DND-41 (cell line): ENCODE measurements at places on chromosomes 4 and X.

- no peak for DNase-seq
- no peaks in the 10 kb centered on the region for H3K36me3 ChIP-seq
- H3K4me1 ChIP-seq, result no peaks in the 10 kb centered on the region
Observed at GRCh38 chr4:106607558-106607957, 239.0 kb upstream of the GIMD1 start.

GRCh38 chrX:112668476-112669409 is 11.0 kb downstream of the LHFPL1 start:
- no peaks in the 10 kb centered on the region for H3K36me3 ChIP-seq
- no peak overlapping the region for H3K4me3 ChIP-seq
- DNase-seq, result no peak

GRCh38 chr4:89284020-89284424 is 23.6 kb downstream of the GPRIN3 start:
- no peaks in the 10 kb centered on the region for H3K4me1 ChIP-seq
- no peak for DNase-seq
- no peak overlapping the region for H3K27ac ChIP-seq
- H3K27me3 ChIP-seq, result no peaks in the 10 kb centered on the region
- no peaks in the 10 kb centered on the region for H3K36me3 ChIP-seq
- H3K4me3 ChIP-seq, result no peak overlapping the region

DNA sequence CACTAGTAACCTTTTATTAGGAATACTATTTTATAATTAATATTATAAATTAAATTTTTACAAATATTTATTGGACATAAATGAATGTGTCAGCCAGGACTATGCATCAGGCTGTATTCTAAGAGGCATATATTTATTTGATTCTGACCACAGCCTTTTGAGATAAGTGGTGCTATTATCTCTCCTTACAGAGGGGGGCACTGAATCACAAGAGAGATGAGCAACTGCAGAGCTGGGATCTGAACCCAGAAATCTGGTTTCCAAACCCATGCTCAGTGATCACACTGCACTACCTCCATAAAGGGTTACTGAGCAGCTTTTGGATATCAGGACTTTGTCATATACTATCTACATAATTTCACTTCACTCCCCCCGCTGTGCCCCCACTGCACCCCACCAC is 322.0 kb downstream of the TMA16 start:
- H3K36me3 ChIP-seq, result no peaks in the 10 kb centered on the region
- no peak overlapping the region for H3K27ac ChIP-seq
- H3K4me1 ChIP-seq, result no peaks in the 10 kb centered on the region
- DNase-seq, result no peak
- H3K27me3 ChIP-seq, result no peaks in the 10 kb centered on the region

DNA sequence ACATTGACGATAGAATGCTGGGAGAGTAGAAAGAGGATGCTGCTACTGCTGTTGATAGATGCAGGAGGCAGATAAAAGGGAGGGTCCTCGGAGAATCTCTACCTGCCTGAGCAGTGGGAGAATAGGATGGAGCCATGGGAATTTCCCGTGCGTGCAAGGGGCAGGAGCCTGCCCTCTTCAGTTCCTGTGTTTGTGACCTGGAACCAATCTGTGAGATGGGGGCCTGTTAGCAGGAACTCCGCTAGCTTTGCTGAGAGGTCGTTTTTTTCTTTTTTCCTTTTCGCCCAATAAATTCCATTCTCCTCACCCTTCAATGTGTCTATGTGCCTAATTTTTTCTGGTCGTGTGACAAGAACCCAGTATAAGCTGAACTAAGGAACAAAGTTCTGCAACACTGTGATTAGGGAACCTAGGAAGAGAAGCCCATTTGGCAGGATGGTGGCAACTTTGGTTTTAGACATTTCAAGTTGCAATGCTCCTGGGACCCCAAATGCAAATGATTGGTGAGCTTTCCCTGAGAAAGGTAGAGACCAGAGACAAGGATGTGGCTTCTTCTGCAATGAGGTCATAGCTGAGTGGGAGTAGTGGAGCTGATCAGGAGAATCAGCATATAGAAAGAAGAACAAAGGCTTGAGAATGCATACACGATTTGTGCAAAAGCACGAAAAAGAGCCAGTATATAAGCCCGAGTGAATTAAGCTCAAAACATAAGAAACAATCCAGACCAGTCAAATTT is 23.9 kb downstream of the SLC39A8 start:
- no peak for DNase-seq
- no peaks in the 10 kb centered on the region for H3K36me3 ChIP-seq
- no peak overlapping the region for H3K4me3 ChIP-seq
- H3K27ac ChIP-seq, result no peak overlapping the region

DNA sequence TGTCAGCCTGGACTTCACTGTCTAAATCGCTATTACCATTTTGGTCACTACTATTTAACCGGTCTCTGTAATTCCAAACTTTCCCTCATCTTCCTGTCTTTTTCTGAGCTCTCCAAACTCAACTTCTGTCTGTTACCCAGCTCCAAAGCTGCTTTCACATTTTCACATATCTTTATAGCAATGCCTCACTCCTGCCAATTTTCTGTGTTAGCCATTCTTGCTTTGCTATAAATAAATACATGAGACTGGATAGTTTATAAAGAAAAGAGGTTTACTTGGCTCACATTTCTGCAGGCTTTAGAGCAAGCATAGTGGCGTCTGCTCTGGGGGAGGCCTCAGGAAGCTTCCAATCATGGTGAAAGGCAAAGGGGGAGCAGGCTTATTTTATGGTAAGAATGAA is 368.3 kb upstream of the GNPDA2 start:
- H3K4me1 ChIP-seq, result no peaks in the 10 kb centered on the region
- no peak overlapping the region for H3K27ac ChIP-seq
- H3K36me3 ChIP-seq, result no peaks in the 10 kb centered on the region

GRCh38 chr4:120709991-120710390 is 212.5 kb downstream of the PRDM5 start:
- H3K4me1 ChIP-seq, result no peaks in the 10 kb centered on the region
- no peak overlapping the region for H3K4me3 ChIP-seq
- DNase-seq, result no peak
- no peaks in the 10 kb centered on the region for H3K36me3 ChIP-seq
- peaks cover 3% of the 10 kb centered on the region for H3K27me3 ChIP-seq
- no peak overlapping the region for H3K27ac ChIP-seq

DNA sequence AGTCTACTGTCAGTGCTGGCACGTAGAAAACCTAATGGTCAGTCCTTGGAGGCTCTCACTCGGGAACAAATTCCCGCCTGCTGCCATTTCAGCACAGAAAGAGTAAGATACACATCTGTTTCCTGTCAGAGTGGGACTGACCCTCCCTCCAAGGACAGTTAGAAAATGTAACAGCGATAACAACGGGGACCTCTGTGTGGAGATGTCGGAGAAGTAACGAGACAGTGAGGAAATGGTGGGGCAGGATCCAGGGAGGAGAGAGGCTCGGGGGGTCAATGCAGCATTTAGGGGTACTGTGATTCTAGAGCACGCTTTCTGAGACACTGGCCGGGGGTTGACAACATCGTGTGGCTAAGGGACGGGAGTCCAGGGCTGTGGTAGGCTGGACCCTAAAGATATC is 36.0 kb upstream of the SORCS2 start:
- no peaks in the 10 kb centered on the region for H3K4me1 ChIP-seq
- no peak overlapping the region for H3K4me3 ChIP-seq
- peaks cover 10% of the 10 kb centered on the region for H3K27me3 ChIP-seq
- DNase-seq, result no peak
- H3K36me3 ChIP-seq, result no peaks in the 10 kb centered on the region

- no peak overlapping the region for H3K4me3 ChIP-seq
- no peaks in the 10 kb centered on the region for H3K4me1 ChIP-seq
- no peaks in the 10 kb centered on the region for H3K27me3 ChIP-seq
- no peak overlapping the region for H3K27ac ChIP-seq
- H3K36me3 ChIP-seq, result no peaks in the 10 kb centered on the region
- no peak for DNase-seq
Observed at GRCh38 chrX:30904632-30905031, 15.6 kb upstream of the TAB3 start.

GRCh38 chr4:53785996-53786395 is 194.7 kb upstream of the LNX1 start:
- H3K4me3 ChIP-seq, result no peak overlapping the region
- DNase-seq, result no peak
- H3K36me3 ChIP-seq, result no peaks in the 10 kb centered on the region
- no peaks in the 10 kb centered on the region for H3K27me3 ChIP-seq

GRCh38 chr4:8182858-8183725 is 16.0 kb upstream of the SH3TC1 start:
- H3K4me3 ChIP-seq, result no peak overlapping the region
- no peaks in the 10 kb centered on the region for H3K27me3 ChIP-seq
- H3K4me1 ChIP-seq, result no peaks in the 10 kb centered on the region
- no peaks in the 10 kb centered on the region for H3K36me3 ChIP-seq
- DNase-seq, result no peak

GRCh38 chr4:36111172-36111571 is 133.1 kb downstream of the ARAP2 start:
- no peaks in the 10 kb centered on the region for H3K27me3 ChIP-seq
- DNase-seq, result no peak
- no peaks in the 10 kb centered on the region for H3K4me1 ChIP-seq
